ENCODE measurements at places on chromosomes 3 and 15.

- DNase-seq = no peak
These were observed 234.2 kb upstream of the UMPS start for GRCh38 chr3:124496061-124496460.

DNA sequence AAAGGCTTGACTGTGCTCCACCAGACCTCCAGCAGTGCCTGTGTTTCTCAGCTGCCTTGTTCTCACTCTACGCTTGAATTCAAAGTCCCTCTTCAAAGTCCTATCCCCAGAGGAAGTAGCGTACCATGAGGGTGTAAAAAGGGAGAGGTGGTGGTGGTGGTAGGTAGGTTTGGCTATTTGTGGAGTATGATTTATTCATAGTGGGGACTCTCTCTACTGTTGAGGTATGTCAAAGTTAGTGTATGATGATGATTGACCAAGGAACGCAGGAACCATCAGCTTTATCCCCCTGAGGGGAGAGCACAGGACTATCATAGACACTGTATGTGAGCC lies 137.9 kb downstream of the GHSR start:
- no peak for DNase-seq

GRCh38 chr3:95424279-95424678 lies 1361.4 kb downstream of the NSUN3 start:
- no peak for DNase-seq

DNA sequence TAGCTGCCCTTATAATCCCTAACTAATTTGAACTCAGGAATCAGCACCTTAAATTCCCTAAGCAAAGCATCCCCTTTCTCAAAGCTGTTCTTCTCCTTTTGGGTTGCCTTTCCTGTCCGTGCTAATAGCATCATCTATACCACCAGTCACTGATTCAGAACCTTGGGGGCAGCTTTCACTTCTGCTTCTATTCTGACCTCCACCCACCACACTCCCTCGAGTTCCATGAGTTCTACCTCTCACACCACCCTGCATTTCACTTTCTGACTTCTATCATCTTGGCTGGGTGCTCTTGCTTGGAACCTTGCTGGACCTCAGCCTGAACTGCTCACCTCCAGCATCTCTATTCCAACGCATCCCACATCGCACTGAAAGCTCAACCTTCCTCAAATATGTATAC lies 55.4 kb upstream of the KCNMB2 start:
- no peak for DNase-seq

GRCh38 chr3:134340362-134340981 lies 33.8 kb downstream of the AMOTL2 start:
- no peak for DNase-seq

DNA sequence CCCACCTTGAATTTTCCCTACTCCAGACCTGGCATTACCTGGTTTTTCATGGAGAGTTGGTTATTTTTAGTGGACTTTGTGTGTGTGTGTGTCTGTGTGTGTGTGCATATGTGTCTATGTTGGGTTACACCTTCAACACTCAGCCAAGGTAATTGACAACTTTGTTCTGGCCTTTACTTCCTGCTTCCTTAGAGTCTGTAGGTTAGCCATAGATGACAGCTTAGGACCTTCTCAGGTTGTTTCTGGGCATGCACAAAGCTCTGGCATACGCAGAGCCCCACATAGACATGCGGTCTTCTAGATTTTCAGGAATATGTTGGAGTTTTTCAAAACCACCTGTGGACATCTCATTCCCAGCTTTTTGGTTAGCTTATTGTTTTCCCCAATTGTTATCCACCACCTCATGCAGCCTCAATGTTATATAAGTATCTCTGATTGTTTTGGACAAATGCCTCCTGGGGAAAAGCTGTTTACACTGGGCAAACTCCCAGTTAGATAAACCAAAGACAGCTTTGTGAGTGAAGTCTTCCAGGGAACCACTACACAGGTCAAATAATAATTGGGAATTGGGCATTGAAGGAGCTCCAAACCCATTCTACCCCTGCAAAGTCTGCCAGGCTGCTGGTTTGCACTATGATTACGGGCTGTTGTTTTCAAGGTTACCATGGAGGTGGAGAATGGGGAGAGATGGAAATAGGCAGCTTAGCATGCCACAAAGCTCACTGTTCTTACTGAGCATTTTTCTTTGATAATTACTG lies 201.2 kb downstream of the ADAMTSL3 start:
- DNase-seq = no peak

DNA sequence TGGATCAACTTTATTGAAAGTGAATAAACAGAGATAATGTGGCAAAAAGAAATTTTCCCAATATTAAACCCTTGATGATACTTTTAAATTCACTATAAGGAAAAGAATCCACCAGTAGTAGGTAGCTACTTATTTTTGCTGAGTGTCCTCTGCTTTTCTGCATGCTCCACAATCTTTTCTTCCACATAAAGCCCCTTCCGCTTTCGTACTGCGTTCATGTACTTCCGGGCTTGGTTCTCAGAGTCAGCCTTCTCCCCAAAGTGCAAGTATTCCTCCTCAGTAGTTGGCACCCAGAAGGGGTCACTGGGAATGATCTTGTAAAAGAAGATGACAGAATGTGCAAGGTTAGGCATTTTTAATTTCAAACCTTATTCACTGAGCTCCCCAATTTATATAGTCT lies 84.4 kb upstream of the MEX3B start:
- DNase-seq = no peak

DNA sequence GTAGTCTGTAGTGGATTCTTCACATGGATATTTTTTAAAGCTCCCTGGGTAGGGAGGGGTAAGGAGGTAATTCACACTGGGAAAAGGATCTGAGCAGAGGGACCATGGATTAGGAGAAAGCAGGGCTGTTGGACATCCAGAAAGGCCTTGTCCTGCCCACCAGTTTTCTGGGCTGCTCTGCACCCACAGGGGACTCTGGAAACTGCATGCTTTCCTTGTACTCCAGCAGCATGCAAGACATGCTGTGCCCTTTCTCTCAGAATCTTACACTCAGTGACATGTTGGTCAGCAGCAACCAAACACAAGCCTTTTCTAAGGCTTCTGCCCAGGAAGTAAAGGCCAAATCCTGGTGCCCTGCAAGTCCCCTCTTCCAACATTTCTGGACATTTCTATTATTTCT lies 2.5 kb upstream of the FBN1 start:
- no peak for DNase-seq

DNA sequence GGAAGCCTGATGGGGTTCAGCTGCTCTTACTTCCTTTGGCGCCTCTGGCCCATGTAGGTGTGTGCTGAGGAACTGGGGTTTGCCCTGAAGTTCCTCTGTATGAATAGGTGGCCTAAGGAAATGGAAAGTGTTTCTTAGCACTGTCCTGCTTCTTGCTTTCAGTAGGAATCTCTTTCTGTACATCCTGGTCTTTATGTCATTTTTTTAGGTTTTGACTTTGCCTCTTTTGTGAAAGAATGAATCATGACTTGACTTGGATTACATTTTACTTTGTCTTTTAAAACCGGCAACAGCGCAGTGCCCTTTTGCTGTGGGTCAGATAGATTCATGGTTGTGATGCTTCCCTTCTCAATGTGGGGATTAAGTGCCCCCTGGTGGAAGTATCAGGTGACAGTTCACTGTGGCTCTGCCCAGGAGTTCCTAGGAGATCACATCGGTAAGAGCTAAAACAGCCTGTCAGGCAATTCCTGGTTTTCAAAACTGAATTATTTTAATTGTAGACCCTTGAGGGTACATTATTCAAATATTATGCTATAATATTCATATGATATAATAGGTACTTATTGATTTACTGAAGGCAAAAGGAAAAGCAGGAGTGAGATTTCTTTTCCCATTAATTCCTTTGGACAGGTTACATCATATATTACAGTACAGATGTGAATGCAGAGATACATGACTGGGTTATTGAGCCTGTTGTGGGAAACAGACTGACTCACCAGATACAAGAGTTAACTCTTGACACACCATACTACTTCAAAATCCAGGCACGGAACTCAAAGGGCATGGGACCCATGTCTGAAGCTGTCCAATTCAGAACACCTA lies 95.4 kb downstream of the HCN4 start:
- no peak for DNase-seq

DNA sequence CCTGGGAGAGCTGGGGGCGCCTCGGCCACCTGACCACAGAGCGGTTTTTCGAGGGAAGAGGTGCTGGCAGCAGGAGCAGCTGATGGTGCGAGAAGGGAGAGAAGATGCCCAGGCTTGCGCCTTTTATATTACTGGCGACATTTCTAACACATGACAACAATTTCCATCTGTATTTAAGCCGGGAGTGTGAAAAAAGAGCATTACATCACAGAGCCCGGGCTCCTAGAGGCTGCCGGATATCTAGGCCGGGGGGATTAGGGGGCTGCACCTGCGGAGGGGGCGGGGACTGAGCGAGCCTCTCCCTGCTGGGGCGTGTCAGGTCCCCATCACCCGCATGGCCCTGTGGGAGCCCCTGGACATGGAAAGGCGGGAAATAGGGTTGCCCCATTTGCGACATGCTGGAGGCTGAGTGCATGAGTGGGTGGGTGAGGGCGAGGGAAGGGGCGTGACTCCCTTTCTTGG lies 440.7 kb downstream of the MAGI1 start:
- DNase-seq = no peak

DNA sequence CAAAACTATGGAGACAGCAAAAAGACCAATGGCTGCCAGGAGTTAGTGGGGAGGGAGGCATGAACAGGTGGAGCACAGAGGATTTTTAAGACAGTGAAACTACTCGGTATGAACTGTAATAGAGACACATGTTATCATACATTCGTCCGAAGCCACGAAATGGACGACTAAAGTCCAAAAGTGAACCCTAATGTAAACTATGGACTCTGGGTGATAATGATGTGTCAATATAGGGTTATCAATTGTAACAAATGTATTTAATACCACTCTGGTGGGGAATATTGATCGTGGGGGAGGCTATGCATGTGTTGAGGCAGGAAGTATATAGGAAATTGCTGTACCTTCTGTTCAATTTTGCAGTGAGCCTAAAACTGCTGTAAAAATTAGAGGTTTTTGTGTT lies 107.0 kb downstream of the CPN2 start:
- DNase-seq = no peak

DNA sequence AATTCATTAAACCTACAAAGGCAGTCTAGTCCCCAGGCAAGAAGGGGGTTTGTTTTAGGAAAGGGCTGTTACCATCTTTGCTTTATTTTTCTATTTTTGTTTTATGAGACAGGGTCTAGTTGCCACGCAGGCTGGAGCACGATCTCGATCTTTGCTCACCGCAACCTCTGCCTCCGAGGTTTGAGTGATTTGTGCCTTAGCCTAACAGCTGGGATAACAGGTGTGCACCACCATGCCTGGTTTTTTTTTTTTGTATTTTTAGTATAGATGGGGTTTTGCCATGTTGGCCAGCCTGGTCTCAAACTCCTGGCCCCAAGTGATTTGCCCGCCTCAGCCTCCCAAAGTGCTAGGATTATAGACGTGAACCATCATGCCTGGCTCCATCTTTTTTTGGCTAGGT lies 4.9 kb downstream of the HIGD1A start:
- DNase-seq = no peak

DNA sequence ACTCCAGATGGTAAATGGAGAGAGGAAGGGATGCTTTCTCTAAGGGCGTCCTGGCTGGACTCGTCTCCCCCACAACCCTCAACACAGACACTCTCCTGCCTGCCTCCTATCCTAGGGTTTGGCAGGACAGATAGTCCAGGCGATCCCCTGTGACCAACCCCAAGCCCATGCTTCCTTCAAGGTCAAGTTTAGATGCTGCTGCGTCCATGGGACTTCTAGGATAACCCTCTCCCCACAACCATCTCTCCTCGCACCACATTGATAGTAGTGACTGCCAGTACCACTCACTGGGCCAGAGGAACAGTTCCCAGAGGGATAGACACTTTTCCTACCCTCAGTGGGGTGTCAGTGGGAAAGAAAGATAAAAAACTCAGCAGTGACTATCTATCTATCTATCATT lies 166.0 kb downstream of the ABHD5 start:
- no peak for DNase-seq

GRCh38 chr3:114789803-114790202 lies 357.3 kb downstream of the ZBTB20 start:
- no peak for DNase-seq

DNA sequence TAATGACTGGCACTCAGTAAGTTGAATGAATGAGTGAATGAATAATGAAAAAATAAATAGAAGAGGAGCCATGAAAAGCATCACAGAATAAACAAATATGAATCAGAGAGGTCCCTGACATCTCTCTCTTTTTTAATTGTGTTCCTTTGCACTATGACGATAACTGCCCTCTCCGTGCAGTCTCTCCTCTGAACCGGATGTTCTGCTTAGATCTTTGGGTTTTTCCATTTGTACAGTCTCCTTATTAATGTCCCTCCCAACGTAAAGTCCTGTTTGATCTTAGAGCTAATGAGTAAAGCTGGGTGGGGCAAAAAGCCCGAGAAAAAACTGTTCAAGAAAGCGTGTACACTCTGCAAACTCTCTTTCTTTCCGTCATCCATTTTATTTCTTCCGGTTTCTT lies 28.3 kb upstream of the BHLHE40 start:
- DNase-seq = no peak

- no peak for DNase-seq
These were observed 365.0 kb downstream of the NLGN1 start for GRCh38 chr3:173762501-173762900.

DNA sequence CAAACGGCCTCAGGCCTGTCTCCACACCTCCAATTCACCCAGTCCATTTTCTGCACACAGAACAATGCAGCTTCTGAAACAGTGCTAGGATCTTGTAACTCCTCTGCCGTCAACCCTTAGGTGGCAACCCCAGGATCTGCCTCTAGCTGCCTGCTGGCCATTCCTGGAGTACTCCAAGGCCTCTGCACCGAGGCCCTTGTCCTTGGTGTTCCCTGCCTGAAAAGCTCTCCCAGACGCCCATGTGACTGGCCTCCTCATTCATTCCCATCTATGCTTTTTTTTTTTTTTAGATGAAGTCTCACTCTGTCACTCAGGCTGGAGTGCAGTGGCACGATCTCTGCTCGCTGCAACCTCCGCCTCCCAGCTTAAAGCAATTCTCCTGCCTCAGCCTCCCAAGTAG lies 18.3 kb downstream of the RAB43 start:
- no peak for DNase-seq

GRCh38 chr3:74267588-74268184 lies 346.8 kb downstream of the CNTN3 start:
- no peak for DNase-seq

DNA sequence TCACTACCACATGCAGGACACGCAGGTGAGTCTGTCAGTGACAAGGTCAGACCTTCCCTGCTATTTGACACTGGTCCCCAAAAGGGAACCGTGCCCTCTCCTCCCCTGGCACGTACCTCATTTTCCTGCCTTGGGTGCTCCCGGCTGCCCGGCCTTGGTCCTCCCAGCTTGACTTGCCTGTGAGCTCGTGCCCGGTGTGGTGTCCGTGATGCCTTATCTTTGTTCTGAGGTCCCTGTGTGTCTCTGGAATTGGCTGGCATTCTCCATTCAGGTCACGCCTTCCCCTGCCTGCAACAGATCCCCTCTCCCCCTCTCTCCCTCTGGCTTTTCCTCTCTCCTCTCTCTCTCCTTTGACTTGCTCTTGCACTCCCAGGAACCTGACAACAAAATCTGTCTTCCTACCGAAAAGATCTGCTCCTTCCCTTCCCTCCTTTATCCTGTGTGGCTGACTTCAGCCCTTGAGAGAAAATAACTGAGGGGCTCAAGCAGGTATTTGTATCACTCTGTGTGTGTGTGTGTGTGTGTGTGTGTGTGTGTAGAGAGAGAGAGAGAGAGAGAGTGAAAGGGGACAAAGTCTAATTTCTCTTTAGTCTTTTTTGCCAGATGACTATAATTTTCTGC lies at the start of gene MASP1:
MASP1 (minus strand) TSS at position 226 of the 621 bp plus-strand sequence; CDS start at position 121, 105 bp downstream.
- no peak for DNase-seq

- DNase-seq = no peak
These were observed 14.7 kb upstream of the SYN2 start for GRCh38 chr3:11989383-11990038.

- no peak for DNase-seq
These were observed 113.5 kb upstream of the TOPAZ1 start for GRCh38 chr3:44128057-44128775.
